ENCODE measurements at places on chromosomes 1 and 21.

GRCh38 chr1:113928187-113928930, 765 bp upstream of the HIPK1 start:
- no peak for DNase-seq

DNA sequence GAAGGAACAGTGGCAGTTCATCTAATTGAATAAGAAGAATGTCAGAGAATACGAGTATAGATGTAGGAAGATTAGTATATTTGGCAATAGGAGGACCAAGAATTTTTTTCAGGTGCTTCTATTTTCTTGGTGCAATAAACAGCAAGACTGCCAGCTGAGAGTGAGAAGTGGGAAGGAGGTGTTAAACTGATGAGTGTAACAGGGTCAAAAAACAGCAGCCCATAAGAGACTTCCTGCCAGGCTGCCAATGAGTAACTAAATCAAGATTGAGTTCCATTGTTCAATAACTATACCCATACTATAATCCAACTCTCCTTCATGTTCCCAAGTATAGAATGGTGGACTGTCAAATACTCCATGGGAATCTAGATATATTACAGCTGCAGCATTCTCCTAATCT, 28.7 kb downstream of the LYST start:
- DNase-seq: no peak

GRCh38 chr1:11951901-11952300, 17.4 kb downstream of the PLOD1 start:
- peak; percentile 89 for DNase-seq

DNA sequence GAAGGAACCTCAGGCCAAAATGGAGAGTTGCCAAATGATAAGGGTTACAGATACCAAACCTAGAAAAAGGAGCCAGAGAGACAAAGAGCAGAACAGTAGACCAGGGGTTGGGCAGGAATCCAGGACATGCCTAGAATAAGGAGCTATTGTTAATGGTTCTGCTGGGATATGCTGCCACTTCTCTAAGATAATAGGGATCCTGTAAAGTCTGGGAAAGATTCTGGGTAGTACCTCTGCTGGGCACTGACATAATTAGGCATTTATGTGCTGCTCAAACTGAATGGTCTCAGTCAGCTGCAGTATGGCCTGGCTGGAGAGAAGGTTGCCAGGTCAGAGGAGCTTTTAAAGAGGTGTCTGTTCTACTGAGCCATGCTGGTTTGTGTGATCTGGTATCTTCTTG, 19.9 kb upstream of the NRIP1 start:
- no peak for DNase-seq

DNA sequence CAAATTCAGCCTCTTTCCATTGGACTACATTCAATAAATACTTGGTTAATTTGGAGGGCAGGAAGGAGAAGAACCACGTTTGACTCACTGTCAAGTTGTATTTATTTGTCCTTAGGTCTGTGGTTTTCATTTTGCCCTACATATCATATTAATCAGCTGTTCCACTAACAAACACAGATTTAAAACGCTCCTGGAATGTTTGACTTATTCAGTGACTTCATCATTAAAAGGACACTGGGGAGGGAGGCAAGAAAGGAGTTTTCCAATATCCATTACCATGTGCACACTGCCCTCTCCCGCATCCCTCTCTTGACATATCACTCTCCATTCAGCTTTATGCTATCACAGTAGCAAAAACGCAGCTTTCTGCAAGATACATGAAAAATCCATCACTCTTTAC, 98.2 kb upstream of the C1orf87 start:
- no peak for DNase-seq

DNA sequence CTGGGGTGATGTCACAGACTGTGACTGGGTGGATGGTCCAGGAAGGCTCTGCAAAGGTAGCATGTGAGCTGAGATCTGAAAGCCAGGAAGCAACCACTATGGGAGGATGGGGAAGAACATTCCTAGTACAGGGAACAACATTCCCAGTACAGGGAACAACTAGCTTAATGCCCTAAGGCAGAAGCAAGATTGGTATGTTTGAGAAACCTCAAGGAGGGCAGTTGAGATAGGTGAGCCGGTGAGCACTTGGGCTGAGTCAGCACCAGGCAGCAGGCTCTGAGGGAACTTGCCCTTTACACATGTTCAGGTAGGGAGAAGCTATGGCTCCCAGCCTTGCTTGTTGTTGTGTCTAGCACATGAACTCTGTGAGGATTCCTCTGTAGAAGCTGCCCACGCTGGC, 24.2 kb upstream of the CACNA1E start:
- DNase-seq: no peak

DNA sequence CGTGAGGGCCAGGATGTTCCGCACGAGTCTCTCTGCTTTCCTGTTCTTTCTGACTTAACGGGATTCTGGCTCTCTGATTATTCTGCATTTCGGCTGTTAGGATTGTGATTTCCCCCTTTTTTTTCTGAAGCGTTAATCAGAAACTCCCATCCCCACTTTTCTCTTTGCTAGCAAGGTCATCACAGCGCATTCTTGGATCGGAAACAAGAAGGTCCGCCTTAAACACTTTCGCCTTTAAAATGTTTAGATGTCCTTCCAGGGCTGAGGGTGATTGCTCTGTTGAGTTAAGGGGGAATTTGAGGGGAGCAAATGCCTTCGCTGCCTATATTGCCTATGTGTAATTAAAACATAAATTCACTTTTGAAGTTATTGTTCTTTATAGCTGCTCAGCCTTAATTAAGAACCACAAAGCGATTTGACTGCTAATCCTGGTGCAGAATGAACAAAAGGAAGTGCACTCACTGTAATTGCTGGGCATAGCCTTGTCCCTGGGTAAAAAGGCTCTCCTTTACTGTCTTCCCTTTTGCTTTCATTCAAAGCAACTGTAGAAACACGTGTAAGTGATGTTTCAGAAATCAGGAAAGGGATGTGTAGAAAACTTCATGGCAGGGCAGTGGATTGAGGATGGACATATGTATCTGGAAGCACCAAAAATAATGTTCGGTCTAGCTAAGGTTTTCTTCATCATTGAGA, 1.2 kb downstream of the LAMC1 start:
- DNase-seq: no peak

- no peak for DNase-seq
Measured at GRCh38 chr1:182634306-182635072, 30.3 kb upstream of the RGS16 start.

GRCh38 chr1:12657060-12657884, 13.4 kb downstream of the AADACL4 start:
- DNase-seq: no peak

- no peak for DNase-seq
Measured at GRCh38 chr1:56495538-56495937, 83.8 kb downstream of the PLPP3 start.

GRCh38 chr1:150566589-150567340, 12.6 kb downstream of the MCL1 start:
- no peak for DNase-seq

DNA sequence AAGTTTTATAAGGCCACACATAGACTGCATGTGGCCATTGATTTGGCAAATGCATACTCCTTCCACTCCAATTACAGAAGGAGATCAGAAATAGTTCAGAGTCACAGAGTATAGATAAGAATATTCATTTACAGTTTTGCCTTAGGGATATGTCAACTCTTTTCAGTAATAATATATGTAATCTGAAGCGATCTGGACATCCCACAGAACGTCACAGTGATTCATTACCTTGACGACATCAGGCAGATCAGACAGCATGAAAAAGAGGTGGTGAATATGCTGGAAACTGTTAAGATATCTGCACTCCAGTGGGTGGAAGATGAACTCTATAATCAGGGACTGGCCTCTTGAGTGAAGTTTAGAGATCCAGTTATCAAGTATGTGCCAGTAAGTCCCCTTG, 240.4 kb downstream of the DPYD start:
- DNase-seq: no peak

DNA sequence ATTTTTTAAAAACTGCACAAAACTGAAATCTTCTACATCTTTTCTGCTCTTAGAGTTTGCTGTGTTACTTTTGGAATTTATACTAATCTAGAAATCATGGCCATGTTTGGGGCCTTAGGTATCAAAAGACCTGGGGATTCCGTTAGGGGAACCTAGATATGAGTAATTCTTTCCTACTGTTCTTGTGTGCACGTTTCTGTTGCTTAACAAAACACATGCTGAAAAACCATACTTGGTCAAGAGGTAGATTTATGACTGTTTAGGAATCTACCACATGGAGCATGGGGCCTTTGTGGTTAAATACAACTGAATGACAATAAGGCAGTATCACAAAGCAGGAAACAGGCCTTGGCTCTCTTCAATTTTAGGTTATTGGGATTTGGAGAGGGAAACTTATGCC, 291.9 kb upstream of the USP25 start:
- DNase-seq: no peak

GRCh38 chr1:51274676-51275075, 38.6 kb downstream of the RNF11 start:
- DNase-seq: no peak

- no peak for DNase-seq
Measured at GRCh38 chr21:30717105-30717504, 1.5 kb downstream of the KRTAP21-3 start.

GRCh38 chr1:26037904-26038303, 8.0 kb downstream of the SLC30A2 start:
- DNase-seq: no peak

GRCh38 chr1:26372039-26372438, 511 bp downstream of the ZNF683 start:
- DNase-seq: no peak

DNA sequence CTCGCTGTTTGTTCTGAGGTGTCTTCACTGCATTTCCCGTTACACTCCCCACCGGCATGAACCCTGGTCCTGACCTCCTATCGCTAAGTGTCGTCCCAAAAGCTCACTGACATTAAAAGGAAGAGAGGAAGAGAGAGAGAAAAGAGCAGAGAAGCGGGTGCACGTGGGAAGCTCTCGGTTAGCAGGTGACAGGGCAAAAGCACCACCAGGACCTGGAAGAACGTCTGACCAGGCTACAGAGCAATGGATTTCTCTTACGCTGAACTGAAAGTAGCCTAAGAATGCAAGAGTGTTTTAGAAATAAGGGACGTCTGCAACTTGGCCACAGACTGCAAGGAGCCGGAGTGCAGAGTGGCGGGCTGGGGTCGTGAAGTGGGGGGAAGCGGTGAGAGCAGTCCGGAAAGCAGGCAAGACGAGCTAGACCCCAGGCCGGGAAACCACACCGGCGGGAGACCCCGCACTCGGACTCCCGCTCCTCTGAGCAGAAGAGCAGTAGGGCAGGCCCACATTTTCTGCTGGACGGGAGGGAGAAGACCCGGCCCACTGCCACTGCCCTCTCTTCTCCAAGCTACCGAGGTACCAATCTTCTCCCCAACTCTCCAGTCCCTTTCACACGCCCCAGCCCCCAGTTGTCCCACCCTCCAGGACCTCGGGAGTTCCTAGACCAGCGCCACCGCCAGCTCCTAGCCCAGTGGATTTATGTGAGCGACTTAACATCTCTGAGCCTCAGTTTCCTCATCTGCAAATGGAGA, 8.3 kb upstream of the MPZL1 start:
- DNase-seq: peak; percentile 5

DNA sequence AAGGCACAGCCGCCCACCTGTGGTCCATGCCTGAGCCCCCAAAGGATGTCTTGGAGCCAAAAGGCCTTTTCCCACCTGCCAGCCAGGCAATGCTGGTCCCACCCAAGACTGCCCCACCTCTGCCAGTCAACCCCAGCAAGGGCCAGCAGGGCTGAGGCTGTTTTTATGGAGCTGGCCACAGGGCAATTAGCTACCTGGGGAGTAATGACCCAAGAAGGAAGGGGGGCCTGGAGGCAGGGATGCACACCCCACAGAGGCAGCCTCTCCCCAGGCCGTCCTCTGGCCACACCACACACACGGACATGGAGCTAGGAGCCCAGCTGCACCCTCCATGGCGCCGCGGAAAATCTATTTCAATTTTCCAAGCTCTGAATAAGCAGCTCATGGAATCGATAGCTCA, 27.2 kb downstream of the CHD5 start:
- DNase-seq: no peak

Measured in cerebellar nuclear complex (tissue), 1 donor.